ENCODE measurements at places on chromosomes 6 and 20.

DNA sequence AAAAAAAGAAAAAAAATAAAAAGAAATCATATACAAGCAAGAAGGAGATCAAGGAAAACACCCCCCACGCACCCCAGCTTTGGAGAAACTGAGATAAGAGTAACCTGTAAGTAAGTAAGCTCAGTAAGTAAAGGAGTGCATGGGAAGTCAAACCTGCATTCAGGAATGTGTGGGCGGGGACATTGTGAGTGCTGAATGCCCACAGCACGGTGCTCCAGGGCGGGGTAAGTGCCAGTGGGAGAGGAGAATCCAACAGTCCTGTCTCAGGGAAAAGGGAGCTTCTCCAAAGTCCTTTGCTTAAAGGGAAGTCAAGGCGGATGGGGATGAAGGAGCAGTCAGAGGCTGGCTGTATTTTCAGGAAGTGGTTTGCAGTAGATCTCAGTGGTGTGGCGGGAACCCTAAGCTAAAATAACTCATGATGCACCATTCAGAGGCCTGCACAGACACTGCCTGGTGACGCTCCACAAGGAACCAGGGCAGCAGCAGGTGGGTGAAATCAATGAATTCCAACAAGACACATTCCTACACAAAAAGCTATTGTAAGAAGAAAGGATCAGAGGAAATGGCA is 368.0 kb downstream of the QKI start:
- no peak for DNase-seq

DNA sequence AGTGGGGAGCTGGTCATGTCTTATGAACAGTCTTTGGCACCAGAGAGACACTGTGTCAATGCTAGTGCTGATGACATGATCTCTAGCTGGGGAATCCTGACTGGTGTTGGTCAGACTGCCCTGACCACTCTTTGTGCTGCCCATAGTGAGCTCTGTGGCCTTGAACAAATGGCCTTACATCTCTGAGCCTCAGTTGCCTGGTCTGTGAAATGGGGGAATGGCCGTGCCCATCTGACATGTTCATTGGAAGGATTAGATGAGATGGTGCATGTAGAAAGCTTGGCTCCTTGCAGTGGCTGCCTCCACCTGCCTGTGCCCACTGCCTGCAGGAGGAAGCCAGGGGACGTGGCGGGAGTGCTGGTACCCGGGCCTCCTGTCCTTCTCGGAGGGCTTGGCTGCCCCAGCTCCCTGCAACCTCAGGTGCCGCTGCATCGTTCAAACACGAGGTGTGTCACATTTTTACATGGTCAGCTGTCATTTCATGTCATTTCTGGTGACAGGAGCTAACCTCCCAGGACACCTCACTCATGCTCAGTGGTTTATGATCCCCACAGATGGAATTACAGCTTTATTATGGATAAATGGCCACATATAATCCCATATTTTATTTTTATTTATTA is 45.8 kb downstream of the ANKRD60 start:
- no peak for DNase-seq

DNA sequence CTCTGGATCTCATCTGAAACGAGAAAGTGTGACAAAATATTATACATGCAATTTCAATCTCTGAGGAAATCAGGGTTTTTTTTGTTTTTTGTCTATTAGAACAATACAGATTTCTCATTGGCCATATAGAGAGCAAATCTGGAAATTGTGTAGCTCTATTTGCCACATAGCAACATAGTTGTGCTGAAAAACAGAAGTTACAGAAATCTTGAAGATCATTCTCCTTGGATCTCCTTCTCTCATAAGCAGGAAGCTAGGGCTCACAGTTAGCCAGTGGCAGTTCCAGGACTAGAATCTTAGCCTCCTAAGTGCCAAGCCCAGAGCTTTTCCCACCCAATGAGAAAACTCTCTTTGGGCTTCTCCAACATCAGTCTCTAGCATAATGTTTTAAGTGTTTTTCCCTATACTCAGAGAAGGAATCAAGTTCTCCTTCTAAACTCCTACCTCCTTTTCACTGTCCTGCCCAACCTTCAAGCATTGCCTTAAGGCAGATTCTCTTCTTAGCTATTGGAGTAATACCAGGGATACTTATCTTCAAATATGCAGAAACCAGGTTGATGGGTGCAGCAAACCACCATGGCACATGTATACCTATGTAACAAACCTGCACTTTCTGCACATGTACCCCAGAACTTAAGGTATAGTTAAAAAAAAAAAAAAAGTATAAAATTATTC is 211.6 kb downstream of the ALDH8A1 start:
- no peak for DNase-seq

DNA sequence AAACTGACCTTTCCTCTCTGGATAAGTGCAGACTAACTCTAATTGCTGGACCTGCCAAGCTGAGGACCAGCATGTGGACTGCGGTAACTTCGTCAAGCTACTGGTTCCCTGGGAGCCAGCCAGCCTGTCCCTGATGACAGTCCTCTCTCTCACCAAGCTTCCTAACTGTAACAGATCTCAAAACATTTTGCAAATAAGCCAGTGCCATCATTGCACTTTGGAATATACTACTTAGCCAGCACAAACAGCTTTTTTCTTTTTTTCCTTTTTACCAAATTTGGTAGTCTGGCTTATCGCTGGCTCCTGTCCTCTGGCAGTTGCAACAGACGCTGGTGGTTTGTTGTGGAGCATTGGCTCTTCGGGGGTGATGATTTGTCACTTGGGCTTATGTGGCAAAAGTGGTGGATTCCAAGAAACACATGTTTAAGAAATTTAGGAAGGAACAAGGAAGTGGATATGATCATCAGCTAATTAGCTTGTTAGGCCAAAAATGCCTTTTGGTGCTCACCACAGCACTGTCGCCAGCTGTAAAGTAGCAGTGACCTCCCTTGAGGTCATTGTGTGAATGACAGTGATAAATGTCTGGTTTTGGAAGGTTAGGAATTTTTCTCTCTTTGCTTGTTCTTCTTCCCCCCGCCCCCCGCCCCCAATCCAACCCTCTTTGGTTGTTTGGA is 171.7 kb downstream of the CLIC5 start:
- DNase-seq, result no peak

DNA sequence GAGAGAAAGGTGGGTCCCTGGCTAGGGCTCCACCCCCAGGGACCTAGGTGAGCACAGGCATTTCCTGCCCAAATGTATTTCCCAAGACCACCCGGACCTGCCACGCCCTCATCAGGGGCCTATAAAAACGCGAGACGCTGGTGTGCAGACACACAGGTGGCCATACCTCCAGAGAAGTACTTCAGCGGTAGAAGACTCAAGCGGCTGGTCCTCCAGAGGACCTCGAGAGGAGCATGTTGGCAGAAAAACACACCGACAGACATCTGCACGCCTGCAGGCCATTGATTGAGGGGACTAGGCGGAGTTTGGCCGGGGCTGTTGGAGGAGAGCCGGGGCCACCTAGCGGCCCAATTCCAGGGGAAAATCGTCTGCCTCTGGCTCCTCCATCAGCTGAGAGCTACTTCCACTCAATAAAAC is 695.8 kb upstream of the MMS22L start:
- no peak for DNase-seq

- DNase-seq, result no peak
These were observed 6.2 kb downstream of the POFUT1 start for GRCh38 chr20:32213870-32214269.

DNA sequence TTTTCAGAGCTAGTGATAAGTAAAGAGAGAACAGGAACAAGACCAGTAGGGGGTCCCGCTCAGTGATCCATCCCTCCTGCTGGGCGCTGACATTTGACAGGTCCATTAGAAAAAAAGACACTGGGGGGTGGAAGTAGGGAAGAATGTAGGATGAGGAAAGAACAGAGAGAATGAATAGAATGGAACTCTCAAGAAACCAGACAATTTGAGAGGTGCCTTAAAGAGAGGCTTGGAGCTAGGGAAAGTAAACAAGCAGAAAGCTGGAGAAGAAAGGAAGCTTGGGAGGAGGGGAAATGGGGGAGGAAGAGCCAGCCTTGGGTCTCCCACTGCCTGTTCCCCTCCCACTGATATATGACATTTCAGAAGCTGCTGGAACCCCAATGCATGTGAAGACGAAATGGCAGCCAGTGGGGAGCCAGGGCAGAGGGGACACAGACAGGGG is 8.4 kb downstream of the GABBR1 start:
- no peak for DNase-seq

- DNase-seq, result no peak
These were observed 179.9 kb downstream of the CDC5L start for GRCh38 chr6:44567406-44567805.

DNA sequence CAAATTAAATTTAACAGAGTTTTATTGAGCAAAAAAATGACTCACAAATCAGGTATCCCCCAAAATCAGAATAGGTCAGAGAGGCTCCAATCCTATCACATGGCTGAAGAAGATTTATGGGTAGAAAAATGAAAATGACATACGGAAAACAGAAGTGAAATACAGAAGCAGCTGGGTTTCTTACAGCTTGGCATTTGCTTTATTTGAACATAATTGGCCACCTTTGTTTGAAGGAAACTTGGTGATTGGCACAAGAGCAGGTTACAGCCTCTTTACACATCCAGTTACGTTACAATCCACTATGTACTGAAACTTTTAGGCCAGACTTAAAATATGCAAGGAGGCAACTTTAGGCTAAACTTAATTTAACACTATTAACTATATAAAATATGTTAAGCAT is 11.7 kb upstream of the TREM2 start:
- no peak for DNase-seq

- no peak for DNase-seq
These were observed 518.6 kb downstream of the PKHD1 start for GRCh38 chr6:51568771-51569170.

GRCh38 chr20:53898556-53898931 is 171.8 kb downstream of the BCAS1 start:
- no peak for DNase-seq

DNA sequence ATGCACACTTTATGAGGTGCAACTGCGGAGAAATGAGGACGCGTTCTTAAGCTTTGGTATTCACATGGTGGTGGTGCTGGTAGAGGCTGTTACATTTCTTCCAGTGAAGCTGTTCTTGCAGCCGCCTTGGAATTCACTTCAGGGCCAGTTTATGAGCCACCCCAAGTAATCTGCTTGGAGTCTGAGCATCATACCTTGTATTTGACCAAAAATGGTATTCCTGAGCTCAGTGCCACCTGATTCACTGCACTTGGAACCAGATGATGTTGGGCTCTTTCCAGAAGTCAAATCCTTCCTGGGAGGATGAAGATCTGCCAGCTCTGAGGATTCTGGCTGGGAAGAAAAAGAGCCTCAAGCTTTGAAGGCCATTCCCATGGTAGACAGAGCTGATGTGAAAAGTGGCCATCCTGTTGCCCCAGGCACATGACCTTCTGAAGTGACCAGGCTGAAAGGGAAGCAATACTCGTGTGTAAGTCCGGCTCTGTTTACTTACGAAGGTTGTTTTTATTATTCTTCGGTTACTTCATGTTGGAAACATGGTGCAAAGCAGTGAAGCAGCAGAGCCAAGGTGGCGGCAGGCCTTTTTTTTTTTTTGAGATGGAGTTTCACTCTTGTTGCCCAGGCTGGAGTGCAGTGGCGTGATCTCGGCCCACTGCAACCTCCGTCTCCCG is 7.7 kb downstream of the MANBAL start:
- DNase-seq, result no peak

DNA sequence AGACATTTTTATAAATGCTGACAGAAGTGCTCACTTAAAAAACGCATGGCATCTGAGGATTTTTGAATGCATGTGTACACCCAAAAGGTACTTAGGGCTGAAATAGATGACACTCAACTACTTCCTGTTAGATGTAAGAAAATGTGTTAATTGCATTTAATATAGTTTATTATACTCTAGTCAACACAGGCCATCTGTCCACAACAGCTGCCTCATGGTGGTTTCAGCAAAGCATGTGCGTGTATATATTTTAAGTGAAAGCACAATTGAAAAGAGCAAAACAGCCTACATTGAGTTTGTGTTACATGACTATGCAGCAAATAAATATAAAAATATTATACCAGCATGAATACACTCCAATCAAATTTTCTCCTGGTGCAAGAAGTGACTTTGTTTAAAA is 1233.0 kb upstream of the EYS start:
- DNase-seq, result no peak

DNA sequence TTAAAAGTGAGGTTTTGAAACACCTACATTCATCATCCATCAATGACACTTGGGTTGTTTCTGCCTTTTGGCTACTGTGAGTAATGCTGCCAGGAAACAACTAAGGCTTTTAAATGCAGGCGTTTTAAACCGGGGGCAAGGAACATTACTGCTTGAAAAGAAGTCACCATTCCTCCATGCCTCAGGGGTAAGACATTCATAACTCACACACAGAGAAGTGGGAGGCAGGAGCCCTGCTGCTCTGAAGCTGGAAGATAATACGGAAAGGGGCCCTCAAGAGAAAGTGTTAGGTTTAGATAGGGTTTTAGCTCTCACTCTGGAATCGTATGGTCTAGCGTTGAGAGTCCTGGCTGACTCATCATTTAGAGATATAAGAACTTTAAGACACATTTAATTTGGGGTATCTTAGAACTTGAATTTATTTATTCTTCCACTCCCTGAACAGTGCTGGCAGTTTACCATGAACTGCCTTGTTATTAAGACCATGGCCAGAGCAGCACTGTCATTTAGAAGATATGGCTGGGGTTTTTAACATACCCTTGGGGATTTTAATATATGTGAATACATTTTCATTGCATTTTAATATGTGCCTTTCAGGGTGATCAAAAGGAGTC is 1.8 kb downstream of the TUBB1 start:
- DNase-seq, result no peak

DNA sequence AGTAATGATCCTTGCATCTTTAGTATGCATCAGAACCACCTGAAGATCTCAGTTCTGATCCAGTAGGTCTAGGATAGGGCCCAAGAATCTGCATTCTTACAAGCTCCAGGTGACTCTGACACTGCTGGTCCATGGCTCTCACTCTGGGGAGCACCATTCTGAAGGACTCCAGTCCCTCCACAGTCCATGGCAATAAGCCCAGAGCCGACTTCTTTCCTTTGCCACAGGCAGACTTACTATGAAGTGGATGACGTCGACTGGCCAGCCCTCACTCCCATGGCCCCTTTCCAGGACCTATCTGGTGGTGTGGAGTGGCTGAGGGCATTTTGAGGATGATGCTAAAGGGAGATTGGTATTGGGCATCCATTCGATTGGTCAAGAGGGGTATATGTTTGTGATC is 21.8 kb upstream of the LY86 start:
- DNase-seq, result no peak

GRCh38 chr6:157987788-157988699 is 6.4 kb downstream of the SYNJ2 start:
- no peak for DNase-seq

DNA sequence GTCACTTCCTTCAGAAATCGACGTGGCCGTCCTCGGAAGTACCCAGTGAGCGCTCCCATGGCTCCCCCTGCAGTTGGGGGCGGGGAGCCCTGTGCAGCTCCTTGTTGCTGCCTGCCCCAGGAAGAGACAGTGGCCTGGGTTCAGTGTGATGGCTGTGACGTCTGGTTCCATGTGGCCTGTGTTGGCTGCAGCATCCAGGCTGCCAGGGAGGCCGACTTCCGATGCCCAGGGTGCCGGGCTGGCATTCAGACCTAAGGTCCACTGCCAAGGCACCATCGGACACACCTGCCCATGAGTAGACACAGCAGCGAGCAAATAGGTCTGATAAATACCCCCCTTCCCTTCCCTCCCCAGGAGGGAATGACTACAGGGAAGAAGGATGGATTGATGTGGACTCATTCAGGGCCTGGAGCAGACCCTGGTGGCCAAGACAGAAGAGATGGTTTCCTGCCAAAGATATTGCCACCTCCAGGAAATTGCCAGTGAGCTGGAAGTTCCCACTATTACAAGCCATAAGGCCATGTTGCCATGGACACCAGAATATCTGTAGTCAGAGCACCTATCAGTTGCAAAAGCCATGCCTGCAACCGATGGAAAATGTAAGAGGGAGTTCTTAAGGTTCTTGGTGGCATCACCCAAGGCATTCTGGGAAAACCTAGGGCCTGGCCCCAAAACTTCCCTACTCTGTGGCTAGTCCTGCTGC is 4.2 kb downstream of the TCF19 start:
- no peak for DNase-seq

All from activated CD4-positive, alpha-beta T cell treated with anti-CD3 and anti-CD28 coated beads, Interleukin-2, Interleukin-4, amounts not matched to agents 100 ng/mL and 50 ng/mL, durations not matched to agents 16 hours and 8 hours (primary cell).